ENCODE measurements at places on chromosomes 6 and 20. TPM values are rescaled to one million over a fixed set of nuclear protein-coding genes. Genes with fewer than 3 reads are reported as not detected.

Gene TSPYL1
- total RNA-seq, result 46.3 TPM

Gene CAGE1
- 0.16 TPM for total RNA-seq

Gene TENT5A
- total RNA-seq, result 1.3 TPM

Gene TGM3
- not detected for total RNA-seq

Gene GSTA1
- total RNA-seq, result 0.18 TPM

Gene MICA
- total RNA-seq, result 6.4 TPM

Gene ZNF341
- total RNA-seq, result 6.0 TPM

Gene BPIFB4
- not detected for total RNA-seq

Gene RTN4IP1
- total RNA-seq, result 8.5 TPM

Gene GJA10
- not detected for total RNA-seq

Gene GRM4
- not detected for total RNA-seq

Gene BRPF3
- total RNA-seq, result 26.0 TPM

Gene RNF39
- total RNA-seq, result not detected

Gene FOXA2
- not detected for total RNA-seq

DNA sequence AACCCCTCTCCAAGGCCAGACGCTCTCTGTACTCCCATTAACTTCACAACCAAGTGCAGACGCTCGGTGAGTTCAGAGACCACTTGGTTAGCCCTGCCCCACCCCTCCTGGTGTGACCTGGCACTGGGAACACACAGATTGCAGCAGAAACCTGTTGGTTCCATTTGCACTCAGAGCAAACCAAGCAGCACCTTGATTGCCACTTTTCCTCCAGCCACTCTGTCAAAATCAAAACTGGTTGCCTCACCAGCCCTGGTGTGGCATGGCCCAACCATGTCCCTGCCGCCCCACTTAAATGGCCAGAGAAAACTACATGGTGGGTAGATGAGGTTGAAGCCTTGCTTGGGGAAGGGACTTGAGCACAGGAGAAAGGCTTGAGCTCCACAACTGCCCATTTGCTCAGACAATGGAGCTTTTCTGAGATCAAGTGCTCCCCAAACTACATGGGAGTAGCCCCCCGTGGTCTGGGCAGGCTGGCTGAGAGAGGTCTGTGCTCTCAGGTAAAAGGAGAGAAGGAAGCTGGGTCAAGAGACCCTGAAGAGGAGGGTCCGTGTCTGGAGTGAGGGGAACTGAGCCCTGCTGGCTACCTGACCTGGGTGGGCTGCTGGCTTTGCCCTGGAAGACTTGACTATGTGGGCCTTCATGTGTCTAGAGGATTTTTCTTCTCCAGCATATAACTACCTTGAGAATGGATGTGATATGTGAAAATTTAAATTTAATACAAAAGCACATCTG lies 43.4 kb downstream of the PLCG1 start:
- DNase-seq, result peak; percentile 1

DNA sequence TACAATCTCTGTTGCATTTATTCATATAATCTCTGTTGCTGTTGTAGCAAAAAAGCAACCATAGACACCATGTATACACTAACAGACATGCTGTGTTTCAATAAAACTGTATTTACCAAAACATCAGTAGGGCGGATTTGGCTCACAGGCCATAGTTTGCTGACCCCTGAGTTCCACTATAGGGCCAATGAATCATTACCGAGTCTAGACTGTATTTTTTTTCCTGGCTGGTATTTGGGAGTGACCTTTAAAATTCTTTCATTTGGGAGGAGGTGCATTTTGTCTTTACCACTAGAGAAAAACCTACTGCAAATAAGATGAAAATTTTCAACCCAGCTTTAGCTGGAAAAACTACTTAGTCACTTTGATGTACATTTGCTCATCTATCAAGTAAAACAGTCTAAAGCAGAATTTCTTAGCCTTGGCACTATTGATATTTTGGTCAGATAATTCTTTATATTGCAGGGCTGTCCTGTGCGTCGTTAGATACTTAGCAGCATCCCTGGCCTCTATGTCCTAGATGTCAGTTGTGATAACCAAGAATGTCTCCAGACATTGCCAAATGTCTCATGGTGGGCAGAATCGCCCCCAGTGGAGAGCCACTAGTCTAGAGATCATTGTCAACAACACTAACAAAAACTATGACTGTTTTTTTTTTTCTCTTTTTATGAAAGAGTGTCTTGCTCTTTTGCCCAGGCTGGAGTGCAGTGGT lies 39.5 kb downstream of the DCBLD1 start:
- no peak for DNase-seq

- DNase-seq, result no peak
Observed at GRCh38 chr6:35967076-35967774, 46.3 kb upstream of the SRPK1 start.

DNA sequence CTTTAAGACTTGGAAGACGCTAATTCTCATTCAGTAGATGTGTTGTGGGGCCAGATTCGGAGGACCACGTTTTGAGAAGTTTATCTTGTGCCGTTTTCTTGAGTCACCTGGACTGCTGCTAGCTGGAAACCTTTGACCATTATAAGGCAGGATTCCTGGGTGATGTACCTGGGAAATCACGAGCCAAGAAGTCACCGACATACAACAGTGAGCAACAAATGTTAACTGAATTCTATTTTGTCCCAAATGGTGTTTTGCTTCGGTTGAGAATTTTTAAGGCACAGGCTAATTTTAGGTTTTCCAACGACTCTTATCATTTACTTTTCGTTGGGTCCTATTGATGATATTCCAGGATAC lies 93.4 kb upstream of the BTN3A2 start:
- no peak for DNase-seq

DNA sequence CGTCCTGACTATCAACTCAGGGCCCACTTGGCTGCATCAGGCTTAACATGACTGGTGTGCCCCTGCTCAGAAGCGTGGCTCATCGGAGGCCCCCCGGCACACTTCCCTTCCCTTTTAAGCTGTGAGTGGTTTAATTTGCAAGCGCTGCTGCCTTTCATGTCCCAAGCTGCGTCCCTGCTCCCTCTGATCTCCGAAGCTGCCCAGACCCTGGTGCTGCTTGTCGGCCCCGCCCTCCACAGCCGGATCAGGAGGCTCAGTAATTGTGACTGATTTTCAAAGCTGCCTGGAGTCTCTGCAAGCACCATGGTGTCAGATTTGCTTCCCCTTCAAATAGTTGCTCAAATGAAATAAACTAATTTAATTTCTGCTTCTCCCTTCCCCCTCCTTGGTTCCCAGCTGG lies 71.1 kb downstream of the CDH22 start:
- DNase-seq, result no peak

DNA sequence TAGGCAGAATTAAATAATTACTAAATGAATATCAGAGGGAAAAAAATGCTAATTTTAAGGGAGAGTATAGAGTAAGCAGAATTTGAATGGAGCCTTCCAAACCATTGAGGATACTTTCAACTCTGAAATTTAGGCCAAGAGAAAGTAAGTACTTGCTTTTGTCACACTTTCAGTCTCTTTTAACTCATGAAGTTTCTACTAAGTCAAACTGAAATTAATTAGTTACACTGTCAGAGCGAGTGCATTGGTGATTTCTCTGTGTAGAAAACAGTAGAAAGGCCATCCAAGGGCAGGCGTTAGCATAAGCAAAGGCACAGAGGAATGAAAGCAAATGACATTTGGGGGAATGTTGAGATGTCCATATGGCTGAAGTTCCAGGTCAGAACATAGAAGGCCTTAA lies 92.9 kb downstream of the PLEKHG1 start:
- DNase-seq, result no peak

DNA sequence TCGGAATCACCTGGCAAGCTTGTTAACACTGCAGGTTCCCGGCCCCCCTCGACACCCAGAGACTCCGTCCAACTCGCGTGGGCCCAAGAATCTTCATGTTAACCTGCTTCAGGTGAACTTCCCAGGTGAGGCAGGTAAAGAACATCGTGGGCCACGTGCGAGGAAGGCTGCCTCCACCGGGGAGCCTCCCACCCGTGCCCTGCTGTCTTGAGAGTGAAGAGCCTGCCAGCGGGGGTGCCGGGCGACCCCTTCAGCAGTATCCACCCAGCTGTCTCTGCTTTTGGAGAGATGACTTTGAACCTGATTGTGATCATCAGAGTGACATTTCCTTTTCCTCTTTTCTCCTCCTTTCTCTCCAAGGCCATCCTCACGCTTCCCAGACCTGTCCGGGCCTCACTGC lies 22.9 kb upstream of the RTF2 start:
- DNase-seq, result no peak

- DNase-seq, result no peak
Observed at GRCh38 chr20:35586751-35587425, 28.7 kb upstream of the SPAG4 start.

GRCh38 chr20:46117704-46118467 lies at the start of gene CD40:
CD40 (plus strand) TSS chr20:46118314; CDS start chr20:46118344, 30 bp downstream.
- DNase-seq, result peak; percentile 64

DNA sequence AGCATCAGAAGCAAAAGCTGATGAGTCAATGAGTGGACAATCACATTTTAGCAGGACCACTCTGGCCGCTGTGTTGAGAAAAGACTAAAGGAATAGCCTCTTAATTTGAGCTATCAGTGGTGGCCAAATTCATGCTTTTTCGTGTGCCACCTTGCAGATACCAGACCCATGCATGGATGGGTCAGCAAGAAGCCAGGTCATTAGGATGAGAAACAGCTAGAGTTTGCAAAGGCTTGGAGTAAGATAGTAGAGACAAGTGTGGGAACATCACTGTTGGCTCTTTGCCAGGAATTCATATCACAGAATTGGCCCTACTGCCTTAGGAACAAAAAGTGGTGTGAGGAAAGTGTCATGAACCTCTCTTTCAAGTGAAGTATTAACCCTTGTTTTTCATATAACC lies 25.5 kb downstream of the MRAP2 start:
- no peak for DNase-seq

GRCh38 chr6:32079566-32080290 lies 29.4 kb downstream of the TNXB start:
- DNase-seq, result no peak

GRCh38 chr6:73062837-73063236 lies 162.5 kb downstream of the KHDC1L start:
- no peak for DNase-seq

DNA sequence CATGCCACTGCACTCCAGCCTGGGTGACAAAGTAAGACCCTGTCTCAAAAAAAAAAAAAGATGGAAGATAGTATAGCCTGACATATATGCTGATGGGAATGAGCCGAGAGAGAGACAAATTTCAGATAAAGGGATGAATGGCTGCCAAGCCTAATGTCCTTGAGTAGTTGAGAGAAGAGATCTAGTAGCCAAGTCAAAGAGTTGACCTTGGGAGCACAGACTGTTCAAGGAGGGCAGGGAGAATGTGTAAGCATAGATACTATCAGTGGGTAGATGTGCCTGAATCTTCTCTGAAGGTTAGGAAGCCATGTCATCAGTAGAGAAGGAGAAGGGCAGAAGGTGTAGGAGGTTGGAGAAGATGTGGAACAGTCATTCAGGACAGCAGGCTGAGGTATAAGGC lies 20.0 kb upstream of the ABCC10 start:
- no peak for DNase-seq

- DNase-seq, result no peak
Observed at GRCh38 chr6:126188279-126188909, 151.5 kb upstream of the CENPW start.

- DNase-seq, result no peak
Observed at GRCh38 chr6:112786801-112787200, 439.7 kb downstream of the RFPL4B start.

DNA sequence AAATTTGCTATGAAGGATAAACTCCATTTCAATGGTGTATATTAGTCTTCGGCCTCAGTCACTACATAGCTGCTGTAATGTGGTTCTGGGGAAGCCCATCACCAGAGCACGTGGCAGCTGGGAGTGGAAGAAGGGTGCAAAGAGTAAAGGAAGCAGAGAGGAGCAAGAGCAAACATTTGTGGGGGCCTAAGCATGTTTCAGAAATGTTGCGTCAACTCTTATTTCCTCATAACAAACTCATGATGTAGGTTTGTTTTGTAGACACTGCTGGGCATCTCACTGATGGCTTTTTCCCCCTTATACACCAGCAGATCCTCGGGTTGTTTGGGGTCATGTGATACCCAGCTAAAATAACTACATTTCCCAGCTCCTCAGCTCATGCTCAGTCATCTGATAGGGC lies 37.3 kb downstream of the DOK5 start:
- no peak for DNase-seq

DNA sequence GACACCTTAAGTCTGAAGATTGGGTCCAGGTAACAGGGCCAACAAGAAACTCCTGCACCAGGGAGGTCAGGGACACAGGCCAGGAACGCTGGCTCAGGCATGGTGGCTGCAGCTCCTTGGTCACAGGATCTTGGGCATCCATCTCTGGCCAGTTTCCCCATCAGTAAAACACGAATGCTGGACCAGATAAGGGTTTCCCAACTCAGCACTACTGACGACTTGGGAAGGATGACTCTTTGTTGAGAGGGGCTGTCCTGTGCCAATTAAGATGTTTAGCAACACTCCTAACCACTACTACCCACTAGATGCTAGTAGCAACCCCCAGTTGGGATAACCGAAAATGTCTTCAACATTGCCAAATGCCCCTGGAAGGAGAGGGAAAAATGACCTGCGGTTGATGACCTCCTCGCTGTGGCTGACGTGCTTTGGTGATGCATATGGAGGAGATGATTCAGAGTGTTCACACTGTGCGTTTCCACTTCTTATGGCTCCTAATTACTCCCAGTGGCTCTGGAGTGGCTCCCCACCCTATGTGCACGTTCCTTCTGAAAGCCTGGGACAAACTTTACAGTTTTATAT lies 261.9 kb downstream of the CDH26 start:
- DNase-seq, result no peak

DNA sequence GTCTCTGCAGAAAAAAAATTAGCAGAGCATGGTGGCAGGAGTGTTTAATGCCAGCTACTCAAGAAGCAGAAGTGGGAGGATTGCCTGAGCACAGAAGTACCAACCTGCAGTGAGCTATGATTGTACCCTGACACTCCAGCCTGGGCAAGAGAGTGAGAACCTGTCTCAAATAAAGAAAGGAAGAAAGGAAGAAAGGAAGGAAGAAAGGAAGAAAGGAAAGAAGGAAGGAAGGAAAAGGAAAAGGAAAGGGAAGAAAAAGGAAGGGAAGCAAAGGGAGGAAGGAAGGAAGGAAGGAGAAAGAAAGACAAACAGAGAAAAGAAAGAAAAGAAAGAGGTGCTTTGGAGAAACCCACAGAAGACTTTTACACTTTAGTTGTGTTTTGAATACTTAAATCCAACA lies 12.8 kb upstream of the PDCD2 start:
- no peak for DNase-seq

GRCh38 chr20:21157006-21157405 lies 31.1 kb downstream of the KIZ start:
- no peak for DNase-seq

GRCh38 chr6:19759117-19759880 lies 77.9 kb upstream of the ID4 start:
- no peak for DNase-seq

- no peak for DNase-seq
Observed at GRCh38 chr6:10190042-10190441, 224.8 kb downstream of the TFAP2A start.

GRCh38 chr20:4813076-4813862 lies 91.6 kb downstream of the PRND start:
- DNase-seq, result peak; percentile 27

- DNase-seq, result peak; percentile 76
Observed at GRCh38 chr6:31308050-31308844, 36.4 kb upstream of the HLA-C start.

Data from activated T-cell treated with anti-CD3 and anti-CD28 coated beads, Interleukin-2, amount 50 U/mL, for 4 hours (primary cell).